ENCODE measurements at places on chromosomes 7 and 10.

GRCh38 chr7:140360697-140361229 lies 37.6 kb downstream of the SLC37A3 start:
- DNase-seq: no peak

DNA sequence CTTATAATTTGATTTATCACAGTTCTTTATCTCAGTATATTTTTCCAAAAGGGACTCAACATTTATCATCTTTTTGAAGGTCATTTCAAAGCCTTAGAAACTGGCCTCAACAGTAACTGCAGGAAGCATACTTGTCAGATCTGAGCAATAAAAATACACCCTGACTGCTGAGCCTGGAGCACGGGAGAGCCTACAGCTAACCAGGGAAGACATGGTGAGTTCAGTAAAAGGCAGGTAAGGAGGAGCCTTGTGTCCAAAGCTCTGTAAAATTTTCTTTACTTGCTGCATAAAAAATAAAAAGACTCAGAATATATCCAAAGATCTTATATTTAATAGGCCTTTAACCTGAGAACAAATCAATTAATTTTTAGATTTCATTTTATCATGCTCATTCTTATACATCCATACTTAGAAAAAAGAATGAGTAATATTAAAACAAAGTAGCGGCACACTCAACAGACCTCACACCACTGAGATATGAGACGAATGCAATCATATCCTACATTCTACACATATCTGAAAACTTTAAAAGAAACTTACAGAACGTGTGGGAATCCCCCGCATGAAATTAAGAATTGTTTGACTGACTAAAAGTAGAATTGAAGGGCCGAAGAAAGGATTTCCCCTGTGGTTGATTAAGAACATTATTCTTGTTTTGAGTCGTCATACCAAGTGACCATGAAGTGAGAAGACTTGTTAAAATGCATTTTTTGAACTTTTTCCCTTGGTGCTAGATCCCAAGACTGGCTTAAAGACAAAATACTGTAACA lies 296.4 kb upstream of the MKLN1 start:
- no peak for DNase-seq

- DNase-seq: no peak
Measured at GRCh38 chr10:70647086-70647485, 25.2 kb upstream of the ADAMTS14 start.

DNA sequence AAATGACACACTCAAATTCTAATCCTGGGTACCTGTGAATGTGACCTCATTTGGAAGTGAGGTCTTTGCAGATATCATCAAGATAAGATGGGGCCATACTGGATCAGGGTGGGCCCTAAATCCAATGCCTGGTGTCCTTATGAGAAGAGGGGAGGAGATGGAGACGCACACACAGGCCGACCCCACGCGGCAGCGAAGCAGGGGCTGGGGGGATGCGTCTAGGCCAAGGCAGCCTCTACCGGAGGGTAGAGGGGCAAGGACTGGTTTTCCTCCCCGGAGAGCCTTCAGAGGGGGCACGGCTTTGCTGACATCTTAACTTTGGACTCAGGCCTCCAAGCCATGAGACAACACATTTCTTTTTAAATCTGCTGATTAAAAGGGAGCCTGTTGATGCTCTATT lies 33.3 kb downstream of the DPYSL4 start:
- no peak for DNase-seq

DNA sequence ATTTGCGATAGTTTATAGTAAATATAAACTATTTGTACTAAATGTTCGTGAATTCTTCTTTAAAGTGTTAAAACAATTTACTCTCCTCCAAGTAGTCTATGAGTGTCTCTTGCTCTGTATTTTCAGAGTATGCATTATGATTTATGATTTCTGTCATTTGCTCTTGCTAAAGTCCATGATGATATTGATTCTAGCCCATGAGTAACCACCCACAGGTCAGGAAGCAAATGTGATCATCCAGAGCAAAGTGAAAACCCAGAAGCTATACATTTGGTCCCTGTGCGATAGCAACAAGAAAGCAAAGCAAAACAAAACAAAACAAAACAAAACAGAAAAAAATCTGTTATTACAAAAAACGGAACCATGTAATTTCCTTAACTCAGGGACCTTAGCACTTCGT lies 225.9 kb downstream of the HDAC9 start:
- no peak for DNase-seq

- no peak for DNase-seq
Measured at GRCh38 chr7:93407239-93407638, 167.3 kb downstream of the CALCR start.

- no peak for DNase-seq
Measured at GRCh38 chr10:31030800-31031199, 865 bp downstream of the ZNF438 start.

- DNase-seq: no peak
Measured at GRCh38 chr10:127034790-127035189, 129.6 kb downstream of the DOCK1 start.

DNA sequence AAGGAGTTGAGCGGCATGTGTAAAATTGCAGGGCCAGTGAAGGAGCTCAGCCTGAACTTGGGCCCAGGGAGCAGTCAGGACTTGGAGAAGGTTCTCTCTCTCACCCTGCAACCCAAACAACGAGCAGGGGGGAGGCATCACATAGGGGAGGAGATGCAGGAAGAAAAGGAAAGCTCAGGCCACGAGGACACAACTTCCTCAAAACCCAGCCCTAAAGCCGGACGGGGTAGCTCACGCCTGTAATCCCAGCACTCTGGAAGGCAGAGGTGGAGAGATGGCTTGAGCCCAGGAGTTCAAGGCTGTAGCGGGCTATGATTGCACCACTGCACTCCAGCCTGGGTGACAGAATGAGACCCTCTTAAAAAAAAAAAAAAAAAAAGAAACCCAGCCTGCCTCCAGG lies 629.1 kb downstream of the PARD3 start:
- DNase-seq: no peak

DNA sequence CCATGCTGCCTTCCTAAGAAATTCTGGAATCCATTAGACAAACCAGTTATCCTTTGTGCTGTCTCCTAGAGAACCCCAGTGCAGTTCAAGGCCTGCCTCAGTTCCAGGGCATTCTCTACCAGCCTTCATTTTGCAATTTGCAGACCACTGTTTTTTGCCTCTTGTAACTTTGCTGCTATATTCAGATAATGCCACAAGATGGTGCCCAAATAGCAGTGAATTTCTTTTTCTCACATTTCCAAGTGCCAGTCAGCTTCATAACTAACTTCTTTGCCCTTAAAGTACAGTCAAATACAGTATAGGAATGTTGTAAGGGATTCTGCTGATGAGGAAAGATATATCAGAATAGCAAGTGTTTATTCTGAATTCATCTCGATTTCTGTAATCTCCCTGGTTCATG lies 25.2 kb downstream of the LOXL4 start:
- no peak for DNase-seq

GRCh38 chr10:6583447-6583846 lies 3.4 kb upstream of the PRKCQ start:
- DNase-seq: no peak

- no peak for DNase-seq
Measured at GRCh38 chr7:55965100-55965470, 700 bp downstream of the NIPSNAP2 start.

DNA sequence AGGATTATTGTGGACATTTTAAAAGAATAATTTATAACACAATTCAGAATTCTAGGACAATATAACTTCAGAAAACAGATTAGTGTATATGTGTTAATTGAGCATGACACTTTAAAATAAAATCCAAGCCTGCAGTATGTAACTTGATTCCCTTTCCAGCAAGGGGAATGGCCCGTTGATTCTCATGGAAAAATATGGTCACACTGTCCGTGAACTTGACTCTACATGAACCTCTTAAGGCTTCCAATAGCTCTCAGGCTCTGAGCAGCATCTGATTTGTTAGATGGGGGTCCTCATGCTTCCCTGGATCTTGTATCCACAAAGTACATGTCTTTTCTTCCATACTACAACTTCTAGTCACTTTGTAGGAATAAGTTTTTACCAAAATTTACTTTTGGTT lies 85.5 kb upstream of the AKR1E2 start:
- no peak for DNase-seq

DNA sequence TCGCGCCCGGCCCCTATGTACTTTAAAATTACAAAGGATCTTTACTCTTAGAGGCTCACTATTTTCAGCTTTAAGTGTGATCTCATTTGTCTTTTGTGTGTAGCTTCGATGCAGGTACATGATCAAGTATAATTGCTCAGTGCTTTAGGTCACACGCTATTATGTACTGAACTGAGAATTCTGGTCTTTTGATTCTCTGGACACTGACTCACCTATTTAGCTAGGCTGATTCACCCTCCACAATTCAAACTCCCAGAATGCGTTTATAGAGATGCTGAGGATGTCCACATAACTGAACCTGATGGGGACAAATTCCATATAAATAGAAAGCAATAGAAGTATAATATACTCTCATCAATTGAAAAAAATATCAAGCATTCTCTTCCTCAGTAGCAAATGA lies 57.8 kb downstream of the PRKCQ start:
- DNase-seq: no peak

- DNase-seq: no peak
Measured at GRCh38 chr10:69064762-69065328, 23.1 kb upstream of the SRGN start.

GRCh38 chr10:91378061-91378460 lies 32.1 kb upstream of the HECTD2 start:
- no peak for DNase-seq

DNA sequence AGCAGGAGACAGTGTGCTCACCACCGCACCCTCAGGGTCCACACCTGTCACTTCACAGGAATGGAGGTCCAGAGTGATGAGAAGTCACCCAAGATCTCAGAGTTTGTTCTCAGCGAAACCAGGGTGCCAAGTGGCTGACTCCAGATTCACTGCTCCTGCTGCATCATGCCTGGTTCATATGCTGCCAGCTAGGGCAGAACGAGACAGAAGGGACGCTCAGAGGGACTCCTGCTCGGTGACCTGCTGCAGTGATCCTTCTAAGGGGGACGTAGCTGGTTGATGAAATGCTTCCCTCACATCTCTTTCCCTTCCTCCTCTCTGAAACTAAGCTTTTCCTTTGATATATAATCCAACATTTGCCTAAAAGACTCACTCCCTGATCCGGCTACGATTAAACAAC lies 248.5 kb downstream of the SFMBT2 start:
- no peak for DNase-seq

- DNase-seq: peak; percentile 59
Measured at GRCh38 chr7:151245360-151246101, 3.0 kb downstream of the SMARCD3 start.

GRCh38 chr10:1615186-1615954 lies 122.0 kb downstream of the ADARB2 start:
- no peak for DNase-seq

- no peak for DNase-seq
Measured at GRCh38 chr10:69232252-69232651, 12.1 kb downstream of the HKDC1 start.

DNA sequence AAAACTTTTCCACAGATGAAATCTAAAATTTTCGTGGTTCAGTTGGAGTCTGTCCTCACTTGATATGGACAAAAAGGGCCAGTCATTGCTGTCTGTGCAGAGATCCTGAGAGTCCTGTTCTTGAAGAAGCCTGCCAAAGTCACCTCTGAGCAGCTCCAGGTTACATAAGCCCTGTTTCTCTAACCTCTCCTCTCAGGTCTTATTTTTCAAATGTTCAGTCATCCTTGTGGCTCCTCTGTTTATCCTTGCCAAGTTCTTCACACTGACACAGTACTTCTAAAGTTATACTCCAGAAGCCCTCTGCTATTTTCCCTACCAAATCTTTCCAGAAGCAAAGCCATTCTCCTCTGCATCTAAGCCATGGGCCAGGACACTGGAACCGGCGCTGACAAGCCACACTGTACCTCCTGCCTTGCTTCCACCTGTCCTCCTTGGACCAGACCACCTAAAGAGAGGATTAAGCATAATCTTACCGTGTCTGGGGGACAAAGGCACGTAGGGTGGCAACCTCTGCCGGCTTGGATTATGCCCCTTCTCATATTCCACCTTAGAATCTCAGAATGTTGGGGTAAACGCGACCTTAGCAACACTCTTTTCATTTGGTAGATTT lies 161.6 kb downstream of the JAZF1 start:
- no peak for DNase-seq

GRCh38 chr10:77977934-77978333 lies 51.4 kb upstream of the DLG5 start:
- no peak for DNase-seq

GRCh38 chr10:113011592-113012374 lies 61.7 kb downstream of the TCF7L2 start:
- no peak for DNase-seq

GRCh38 chr7:128744366-128744905 lies 5.3 kb downstream of the CALU start:
- no peak for DNase-seq

GRCh38 chr7:157493776-157494175 lies 157.0 kb downstream of the DNAJB6 start:
- no peak for DNase-seq

- DNase-seq: peak; percentile 50
Measured at GRCh38 chr10:78972160-78972946, 96.4 kb upstream of the ZMIZ1 start.

- no peak for DNase-seq
Measured at GRCh38 chr7:46226860-46227259, 305.8 kb upstream of the IGFBP3 start.

- DNase-seq: peak; percentile 52
Measured at GRCh38 chr7:28272461-28272877, 91.9 kb upstream of the JAZF1 start.

DNA sequence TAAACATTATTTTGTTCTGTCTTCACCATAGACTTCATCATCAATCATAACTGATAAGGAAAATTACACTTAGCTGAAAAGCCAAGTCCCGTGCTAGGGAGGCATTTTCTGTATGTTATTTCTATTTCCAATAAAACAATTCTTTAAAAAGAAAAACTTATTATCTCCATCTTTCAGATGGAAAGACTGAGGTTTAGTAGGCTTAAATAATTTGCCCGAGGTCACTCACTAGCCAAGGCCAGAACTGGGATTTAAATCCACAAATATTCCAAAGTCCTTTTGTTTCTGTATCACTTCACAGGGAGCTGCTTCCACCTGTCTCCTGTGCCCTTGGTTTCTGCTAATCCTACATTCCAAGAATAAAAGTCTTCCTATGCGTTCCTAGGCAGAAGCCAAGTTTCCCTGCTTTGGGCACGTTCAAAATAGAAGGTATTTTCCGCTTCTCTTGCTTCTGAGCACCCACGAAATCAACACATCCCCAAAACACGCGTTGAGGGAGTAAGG lies 732 bp downstream of the CPVL start:
- DNase-seq: no peak

- no peak for DNase-seq
Measured at GRCh38 chr10:11810313-11810766, 12.8 kb upstream of the PROSER2 start.

- no peak for DNase-seq
Measured at GRCh38 chr7:157380416-157380815, 43.6 kb downstream of the DNAJB6 start.

DNA sequence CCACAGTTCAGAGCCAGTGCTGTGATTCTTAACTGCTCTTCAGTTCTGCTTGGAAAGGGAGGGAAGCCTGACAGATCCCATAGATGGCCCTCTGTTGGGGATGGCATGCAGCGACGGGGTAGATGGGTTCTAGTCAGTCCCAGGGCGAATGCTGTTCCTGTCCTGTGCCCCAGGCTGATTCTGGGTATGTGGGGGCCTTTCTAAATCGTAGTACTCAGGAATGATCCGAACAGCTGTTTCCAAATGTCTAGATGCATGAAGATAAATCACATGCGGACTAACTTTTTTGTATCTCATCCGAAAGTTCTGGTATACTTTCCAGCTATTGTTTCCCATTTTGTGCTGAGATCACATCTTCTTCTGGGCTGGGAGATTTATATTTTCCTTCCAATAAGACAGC lies 186.0 kb upstream of the MKI67 start:
- no peak for DNase-seq

Measured in neural crest cell (in vitro differentiated cells).